Natural killer cell treated with Interleukin-12 subunit alpha and Interleukin-12 subunit beta and Interleukin-15 and Interleukin-18, amount 100 ng/mL, for 72 hours (primary cell): ENCODE measurements at places on chromosomes 16 and 17.

- H3K4me1 ChIP-seq: peaks cover 16% of the 10 kb centered on the region
- DNase-seq: peak; percentile 37
- no peaks in the 10 kb centered on the region for H3K36me3 ChIP-seq
Observed at GRCh38 chr17:6458460-6458950, 14.2 kb downstream of the PIMREG start.

DNA sequence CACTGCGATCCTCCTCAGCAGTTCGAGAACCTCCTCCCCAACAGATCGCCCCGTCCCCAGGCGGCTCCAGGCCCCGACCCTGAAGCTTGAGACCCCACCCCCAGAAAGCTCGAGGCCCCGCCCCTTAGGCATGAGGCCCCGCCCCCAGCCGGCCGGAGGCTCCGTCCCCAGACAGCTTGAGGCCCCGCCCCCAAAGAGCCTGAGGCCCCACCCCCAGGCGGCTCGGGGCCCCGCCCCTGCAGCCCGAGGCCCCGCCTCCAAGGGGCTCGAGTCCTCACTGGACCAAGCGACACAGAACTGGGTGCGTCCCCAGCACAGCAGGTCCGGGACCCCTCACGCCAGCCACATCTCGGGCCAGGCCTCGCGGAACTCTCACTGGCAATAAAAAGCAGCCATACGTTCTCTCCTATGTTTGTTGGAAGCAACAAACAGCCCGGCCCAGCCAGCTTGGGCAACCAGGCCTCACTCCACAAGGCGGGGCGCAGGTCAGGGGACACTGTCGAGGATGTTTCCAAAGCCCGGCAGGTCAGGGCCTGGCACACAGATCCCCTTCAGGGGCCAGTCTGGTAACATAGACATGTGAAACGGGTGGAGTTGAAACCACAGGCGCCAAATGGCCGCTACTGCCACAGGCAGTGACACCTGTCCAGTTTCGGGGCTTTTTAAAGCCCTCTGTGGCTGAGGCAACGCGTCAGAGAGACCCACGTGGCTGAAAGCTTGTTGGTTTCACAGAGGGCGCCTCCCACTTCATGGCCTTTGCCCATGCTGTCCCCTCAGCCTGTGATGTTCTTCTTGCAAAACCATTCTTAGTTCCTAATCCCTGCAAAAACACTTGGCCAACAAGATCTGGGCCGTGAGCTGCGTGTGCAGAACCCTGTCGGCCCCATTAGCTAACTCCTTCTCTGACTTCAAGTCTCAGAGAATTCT, 224.2 kb downstream of the PARN start:
- H3K27me3 ChIP-seq: no peaks in the 10 kb centered on the region
- H3K4me1 ChIP-seq: no peaks in the 10 kb centered on the region
- peak; percentile 44 for DNase-seq
- no peak overlapping the region for H3K27ac ChIP-seq

DNA sequence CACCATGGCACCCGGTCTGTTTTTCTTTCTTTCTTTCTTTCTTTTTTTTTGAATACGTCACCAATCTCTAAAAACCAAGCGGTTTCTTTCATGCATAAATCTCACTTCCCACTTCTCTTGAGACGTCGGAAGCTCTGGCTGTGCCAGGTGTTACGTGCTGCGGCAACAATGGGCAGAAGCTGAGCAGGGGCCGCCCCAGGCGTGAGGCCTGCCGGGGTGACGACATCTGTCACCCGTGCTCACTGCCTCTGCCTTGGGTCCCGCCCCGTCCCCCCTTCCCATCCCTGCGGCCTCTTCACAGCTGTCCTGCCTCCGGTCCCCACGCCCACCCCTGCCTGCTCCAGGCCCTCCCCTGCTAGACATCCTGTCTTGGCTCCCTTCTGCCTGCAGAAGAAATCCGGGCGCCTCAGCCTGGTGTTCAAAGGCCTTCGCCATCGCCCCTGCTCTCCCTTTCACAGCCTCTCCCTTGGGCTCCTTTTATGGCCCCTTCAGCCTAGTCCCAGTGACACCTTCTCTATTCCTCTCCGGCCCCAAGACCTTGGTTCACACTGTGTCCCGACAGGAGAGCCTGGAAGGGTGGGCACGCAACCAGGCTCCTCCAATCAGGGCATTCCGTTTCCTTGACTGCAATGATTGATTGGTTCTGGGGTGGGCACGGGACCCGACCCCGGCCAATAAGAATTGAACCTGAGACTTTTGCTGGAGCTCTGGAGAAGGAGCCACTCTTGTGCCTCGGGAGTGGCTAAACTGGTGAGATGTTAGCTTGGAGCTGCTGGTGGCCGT, 4.8 kb downstream of the P2RX1 start:
- H3K27me3 ChIP-seq: no peaks in the 10 kb centered on the region
- no peak overlapping the region for H3K27ac ChIP-seq
- peaks cover 25% of the 10 kb centered on the region for H3K4me1 ChIP-seq
- peak overlapping the region; percentile 43 for H3K4me3 ChIP-seq
- peak; percentile 77 for DNase-seq

- DNase-seq: no peak
- no peaks in the 10 kb centered on the region for H3K36me3 ChIP-seq
- no peak overlapping the region for H3K4me3 ChIP-seq
Observed at GRCh38 chr16:9820476-9821246, 361.6 kb downstream of the GRIN2A start.

GRCh38 chr16:23859713-23860269, 24.0 kb downstream of the PRKCB start:
- H3K36me3 ChIP-seq: peaks cover 6% of the 10 kb centered on the region
- H3K27me3 ChIP-seq: no peaks in the 10 kb centered on the region
- H3K4me1 ChIP-seq: peaks cover 83% of the 10 kb centered on the region
- no peak for DNase-seq

GRCh38 chr17:79073706-79074088, 927 bp upstream of the ENGASE start:
- H3K27ac ChIP-seq: no peak overlapping the region
- H3K4me1 ChIP-seq: peaks cover 11% of the 10 kb centered on the region
- peaks cover 3% of the 10 kb centered on the region for H3K27me3 ChIP-seq
- no peaks in the 10 kb centered on the region for H3K36me3 ChIP-seq
- DNase-seq: peak; percentile 1

DNA sequence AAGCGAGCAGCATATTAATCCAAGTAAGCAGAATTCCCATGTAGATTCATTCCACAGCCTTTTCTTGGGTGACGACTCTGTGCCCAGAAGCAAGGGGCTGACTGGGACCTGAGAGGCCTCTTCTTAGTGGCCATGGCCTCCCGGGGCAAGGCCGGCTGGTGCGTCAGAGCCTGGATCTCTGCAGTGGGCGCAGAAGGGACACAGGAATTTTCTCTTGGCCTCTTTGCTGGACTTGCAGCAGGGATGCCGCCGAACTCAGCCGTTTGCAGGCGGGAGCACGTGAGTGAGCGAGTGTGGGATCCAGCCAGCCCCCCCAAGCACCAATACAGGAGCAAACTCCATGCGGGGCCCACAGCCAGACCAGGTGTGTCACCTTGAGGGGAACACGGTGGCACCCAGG, 151.8 kb downstream of the RPTOR start:
- peaks cover 5% of the 10 kb centered on the region for H3K36me3 ChIP-seq
- H3K27ac ChIP-seq: no peak overlapping the region
- H3K4me1 ChIP-seq: peaks cover 30% of the 10 kb centered on the region
- no peak overlapping the region for H3K4me3 ChIP-seq
